ENCODE measurements at places on chromosomes 5 and 9.

DNA sequence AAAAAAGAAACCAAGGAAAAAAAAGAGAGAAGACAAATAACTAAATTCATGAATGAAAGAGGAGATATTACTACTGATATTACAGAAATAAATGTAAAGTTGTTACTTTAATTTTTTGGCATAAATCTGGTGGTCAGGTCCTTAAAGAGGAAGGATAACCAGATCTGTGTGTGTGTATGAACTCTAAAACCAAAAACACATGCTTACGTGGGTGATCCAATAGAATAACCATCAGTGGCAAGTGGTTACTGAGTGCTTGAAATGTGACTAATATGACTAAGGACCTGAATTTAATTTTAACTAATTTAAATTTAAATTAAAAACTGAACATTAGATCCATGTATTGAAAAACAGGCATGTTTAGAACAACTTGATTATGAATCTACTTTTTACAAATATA lies 10.3 kb downstream of the SLC28A3 start:
- no peak for DNase-seq

DNA sequence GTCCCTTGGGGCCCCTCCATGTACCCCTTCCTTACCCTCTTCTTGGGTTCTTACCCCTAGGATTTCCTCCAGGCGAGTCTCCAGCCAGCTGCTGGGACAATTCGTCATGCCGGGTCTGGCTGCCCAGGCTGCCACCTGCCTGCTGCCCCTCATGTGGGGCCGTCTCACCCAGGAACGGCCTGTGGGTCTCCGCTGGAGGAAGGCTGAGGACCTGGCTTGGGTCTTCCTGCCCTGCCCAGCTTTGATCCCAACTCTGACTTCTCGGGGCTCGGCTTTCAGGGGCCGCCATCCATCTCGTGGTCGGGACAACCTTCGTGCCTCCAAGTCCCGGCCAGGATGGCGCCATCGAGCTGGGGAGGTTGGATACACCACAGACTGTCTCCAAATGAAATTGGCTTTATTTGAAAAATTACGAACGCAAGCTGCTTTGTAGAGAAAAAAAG lies 38.1 kb downstream of the HMCN2 start:
- DNase-seq: no peak

DNA sequence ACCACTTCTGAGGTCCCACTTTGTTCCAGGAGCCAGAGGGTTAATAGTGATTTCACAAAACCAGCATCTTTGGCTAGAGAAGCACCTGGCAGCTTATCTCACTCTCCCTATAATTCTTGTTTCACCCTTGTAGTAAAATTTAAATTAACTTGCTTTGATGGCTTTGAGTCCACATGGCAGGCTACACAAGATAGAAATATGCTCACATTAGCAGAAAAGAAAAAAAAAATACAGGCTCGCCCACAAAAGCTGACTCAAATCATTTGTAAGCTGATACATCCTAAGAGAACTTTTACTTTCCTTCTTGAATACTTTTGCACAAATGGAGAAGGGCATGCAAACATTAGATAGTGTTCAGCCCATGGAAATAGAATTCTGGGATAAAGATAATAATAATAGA lies 36.2 kb downstream of the TNFSF15 start:
- DNase-seq: no peak

- DNase-seq: no peak
These were observed 190.9 kb downstream of the ICE1 start for GRCh38 chr5:5613261-5613990.

- DNase-seq: peak; percentile 34
These were observed 167.1 kb downstream of the ACTL7B start for GRCh38 chr9:108688676-108689075.

DNA sequence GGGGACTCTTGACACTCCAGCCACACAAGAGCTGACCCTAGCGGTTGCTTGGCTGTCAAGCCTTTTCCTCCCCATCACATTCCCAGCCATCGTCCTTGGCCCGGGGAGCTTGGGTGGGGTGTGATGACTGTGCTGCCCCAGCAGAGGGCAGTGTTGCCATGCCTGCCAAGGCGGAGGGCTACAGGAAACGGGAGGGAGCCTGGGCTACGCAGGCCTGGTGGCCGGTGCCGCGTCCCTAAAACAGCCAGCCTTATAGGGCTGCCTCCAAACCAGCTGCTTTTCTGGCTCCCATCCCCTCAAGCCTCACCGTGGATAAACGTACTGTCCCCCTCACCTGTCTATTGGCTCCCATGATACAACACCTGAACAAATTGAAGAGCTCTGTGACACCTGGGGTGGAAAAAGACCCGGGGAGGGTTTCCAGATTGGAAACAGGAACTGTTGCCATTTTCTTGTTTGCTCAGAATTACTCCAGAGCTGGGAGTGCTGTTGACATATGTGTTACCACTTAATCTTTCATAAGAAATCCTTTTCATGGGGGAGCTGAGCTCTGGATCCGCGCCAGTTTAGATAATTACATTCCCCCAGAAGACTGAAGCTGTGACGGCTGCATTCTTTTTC lies 72.8 kb upstream of the ASTN2 start:
- peak; percentile 70 for DNase-seq

- no peak for DNase-seq
These were observed 13.8 kb downstream of the SMIM15 start for GRCh38 chr5:61148515-61148914.

DNA sequence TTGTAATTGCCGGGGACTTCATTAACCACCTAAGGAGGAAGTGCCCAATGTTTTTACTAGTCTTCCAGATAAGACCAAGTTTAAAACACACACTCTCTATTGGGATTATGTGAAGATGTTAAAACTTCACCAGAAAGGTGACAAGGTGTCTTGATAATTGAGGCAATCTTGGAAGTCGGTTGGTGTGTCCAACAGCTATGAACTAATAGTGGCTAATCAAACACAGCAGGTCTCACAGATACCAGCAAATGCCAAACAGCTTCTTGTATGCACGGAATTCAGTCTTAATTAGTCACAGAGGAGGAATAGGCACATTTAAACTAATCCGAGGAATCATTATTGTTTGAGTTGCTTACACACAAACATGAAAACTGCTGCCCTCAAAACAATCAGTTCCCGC lies 214.5 kb downstream of the SEC61B start:
- DNase-seq: no peak

DNA sequence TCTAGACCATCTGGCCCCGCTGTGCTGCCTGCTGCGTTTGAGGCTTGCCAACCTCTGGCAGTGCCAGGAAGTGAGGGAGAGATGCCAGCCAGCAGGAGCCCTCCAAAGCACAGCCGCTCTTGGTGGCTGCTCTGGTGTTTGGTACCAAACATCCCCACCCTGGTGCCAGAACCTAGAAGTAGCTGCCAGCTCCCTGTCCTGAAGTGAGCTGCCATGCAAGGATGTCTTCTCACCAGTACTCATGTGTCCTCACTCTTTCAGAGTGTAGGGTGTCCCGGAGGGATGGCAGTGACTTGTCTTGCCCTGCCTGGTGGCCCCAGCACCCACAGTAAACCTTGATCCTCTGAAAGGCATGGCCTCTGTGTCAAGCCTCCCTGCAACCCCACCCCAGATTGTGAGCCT lies 43.4 kb downstream of the AMBP start:
- no peak for DNase-seq

GRCh38 chr5:156815988-156816599 lies 34.0 kb upstream of the PPP1R2B start:
- DNase-seq: peak; percentile 46

DNA sequence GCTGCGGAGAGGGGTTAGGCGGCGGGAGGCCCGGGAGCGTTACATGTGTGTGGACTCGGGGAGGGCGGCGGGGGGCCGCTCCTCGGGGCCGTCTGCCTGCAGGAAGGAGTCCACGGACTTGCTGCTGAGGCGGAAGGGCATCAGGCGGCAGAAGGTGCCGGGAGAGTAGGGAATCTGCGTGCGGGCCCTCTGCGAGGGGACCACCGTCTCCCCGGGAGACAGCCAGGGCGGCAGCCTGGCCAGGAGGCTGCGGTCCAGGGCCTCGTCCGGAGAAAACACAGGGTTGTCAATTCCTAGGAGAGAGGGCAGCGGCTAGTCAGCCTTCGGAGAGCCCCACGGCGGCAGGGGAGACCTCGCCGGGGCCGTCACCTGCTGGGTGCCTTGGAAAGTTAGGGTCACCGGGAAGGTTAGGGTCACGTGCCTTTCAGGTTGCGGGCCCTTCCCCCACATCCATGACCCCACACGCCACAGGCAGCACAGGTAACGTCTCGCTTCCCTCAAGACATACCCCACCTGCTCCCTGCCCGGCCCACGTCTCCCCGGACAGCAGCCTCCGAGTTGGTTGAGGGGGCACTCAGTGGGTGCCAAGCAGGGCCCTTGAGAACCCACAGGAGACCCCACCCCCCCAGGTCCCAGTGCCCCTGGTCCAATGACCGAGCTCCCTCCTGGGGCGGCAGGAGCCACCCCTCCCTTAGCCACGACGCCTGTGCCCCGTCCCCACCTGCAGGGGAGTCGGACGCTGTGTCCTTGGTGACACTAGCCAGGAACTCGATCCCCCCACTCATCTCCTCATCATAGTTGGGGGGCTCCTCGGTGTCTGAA lies 32.1 kb downstream of the EXOC3 start:
- DNase-seq: peak; percentile 16

- DNase-seq: peak; percentile 77
These were observed 95.6 kb downstream of the MLLT3 start for GRCh38 chr9:20526500-20527319.

- DNase-seq: no peak
These were observed 1.1 kb downstream of the PLPP6 start for GRCh38 chr9:4662989-4663792.

- DNase-seq: peak; percentile 20
These were observed 34.8 kb downstream of the THBS4 start for GRCh38 chr5:80069918-80070318.

DNA sequence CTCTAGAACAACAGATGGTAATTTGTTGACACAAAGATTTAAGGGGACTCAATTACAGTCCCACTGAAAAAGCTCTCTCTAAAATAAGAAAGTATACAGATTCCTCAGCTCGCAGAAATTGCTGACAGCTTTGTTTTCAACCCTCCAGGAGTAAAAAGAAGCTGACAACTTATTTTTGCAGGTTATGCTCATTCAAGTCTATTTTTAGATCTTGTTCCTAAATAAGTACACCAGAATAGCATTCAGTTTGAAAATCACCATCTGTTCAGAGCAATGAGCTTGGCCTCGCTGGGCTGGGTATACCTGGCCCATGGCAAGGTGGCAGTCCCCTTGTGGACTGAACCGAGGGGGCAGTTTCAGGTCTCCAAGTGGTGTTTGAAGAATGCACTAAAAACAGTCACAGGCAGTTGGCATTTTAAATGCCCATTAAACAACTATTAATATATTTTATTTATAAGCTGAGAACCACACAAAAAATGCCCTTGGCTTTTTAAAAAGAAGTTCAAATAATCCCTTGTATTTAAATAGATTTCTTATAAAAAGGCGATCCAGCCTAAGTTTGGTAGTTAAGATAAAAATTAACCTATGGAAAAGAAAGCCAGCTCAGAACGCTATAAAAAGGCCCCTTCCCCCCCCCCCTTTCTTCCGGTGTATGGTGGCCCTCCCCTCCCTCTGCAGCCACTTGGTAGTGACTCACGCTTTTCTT lies 169.2 kb downstream of the AUH start:
- DNase-seq: peak; percentile 38

DNA sequence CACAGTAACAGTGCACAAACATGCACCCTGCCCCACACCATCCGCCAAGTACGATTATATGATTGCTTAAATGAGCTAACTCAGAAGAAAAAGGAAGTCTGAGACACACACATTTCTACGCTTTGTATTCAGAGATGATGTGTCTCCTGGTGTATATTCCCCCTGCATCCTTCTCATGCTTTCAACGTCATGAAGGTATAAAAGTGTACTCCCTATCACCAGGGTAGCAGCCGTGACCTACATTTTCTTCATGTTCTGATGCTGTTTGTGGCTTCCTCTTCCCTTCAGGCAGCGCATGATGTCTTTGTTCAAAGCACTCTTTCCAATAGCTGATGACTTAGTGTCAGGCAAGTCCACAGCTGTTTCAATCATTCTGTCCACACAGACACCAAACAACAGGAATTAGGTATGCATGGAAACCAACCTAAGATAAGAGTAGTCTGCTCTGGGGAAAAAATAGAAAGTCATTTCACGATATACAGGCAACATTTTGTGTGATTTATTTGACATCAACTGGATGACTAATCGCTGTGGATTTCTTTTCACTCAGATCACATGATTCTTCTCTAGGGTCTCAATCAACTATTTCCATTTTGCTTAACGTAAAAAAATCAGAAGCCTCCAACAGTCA lies 269.4 kb upstream of the PTGER4 start:
- peak; percentile 73 for DNase-seq

- no peak for DNase-seq
These were observed 115.9 kb upstream of the CCNG1 start for GRCh38 chr5:163321511-163321910.

DNA sequence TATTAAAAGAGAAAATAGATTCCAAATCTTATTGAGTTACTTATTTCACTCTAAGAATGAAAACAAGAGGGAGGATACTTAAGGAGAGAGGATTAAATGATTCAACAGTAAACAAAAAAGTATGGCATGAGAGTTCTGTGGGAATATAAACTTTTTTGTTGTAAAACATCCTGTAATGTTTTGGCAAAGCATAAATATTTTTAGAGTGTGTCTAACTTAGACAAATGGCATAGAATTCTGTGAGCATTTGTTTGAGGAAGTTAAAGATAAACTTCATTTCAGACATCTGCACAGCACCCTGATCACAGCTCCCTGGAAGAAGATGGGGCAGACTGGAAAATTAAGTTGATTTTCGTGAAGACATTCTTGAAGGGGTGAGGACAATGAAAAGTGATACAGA lies 246.8 kb upstream of the HAPLN1 start:
- DNase-seq: no peak

DNA sequence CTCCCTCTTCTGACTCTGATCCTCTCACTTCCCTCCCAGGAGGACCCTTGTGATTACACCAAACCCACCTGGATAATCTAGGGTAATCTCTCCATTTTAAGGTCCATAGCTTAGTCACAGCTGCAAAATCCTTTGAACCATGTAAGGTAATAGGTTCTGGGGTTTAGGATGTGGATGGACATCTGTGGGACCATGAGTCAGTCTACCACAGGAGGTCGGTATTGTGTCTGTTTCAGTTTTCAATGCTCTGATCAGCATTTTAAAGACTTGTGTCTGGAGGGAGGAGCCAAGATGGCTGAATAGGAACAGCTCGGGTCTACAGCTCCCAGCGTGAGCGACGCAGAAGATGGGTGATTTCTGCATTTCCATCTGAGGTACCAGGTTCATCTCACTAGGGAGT lies 112.6 kb downstream of the CAVIN4 start:
- DNase-seq: no peak

- DNase-seq: peak; percentile 93
These were observed 996.4 kb upstream of the WWC1 start for GRCh38 chr5:167294882-167295680.

Measured in fibroblast of skin of back (primary cell).